T1000 (cell line): ENCODE measurements at places on chromosomes 6 and 20.

DNA sequence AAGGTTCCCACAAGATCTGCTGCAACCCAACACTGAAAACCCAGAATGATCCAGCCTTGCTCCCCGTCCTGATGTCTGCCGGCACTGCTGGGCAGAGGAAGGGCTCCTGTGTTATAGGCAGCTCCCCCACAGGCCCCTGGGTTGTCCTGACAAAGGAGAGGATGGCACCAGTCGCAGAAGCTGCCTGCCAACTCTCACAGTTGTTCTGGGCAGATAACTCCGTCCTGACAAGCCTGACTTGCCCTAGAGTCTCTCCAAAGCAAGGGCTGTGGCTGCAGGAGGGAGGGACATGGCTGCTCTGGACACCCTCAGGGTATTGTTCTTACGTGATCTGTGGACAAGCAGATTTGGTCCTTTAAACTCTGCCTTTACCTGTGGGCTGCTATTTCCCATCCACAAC is 243.8 kb downstream of the CDH26 start:
- DNase-seq: no peak

DNA sequence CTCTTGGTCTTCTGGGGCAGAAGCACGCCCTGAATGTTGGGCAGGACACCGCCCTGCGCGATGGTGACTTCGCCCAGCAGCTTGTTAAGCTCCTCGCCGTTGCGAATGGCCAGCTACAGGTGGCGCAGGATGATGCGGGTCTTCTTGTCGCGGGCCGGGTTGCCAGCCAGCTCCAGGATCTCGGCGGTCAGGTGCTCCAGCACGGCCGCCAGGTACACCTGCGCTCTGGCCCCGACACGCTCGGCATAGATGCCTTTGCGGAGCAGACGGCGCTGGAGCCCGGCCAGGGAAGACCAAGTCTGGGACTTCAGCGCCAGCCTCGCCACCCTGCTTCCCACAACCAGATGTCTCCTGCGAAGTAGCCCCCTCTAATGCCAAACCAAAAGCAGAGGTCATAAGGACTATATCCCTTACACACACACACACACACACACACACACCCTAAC is 8.0 kb upstream of the SLC17A3 start:
- DNase-seq: no peak

GRCh38 chr20:6034134-6034969 is 19.5 kb downstream of the LRRN4 start:
- DNase-seq: no peak

GRCh38 chr6:43258180-43258579 is 14.9 kb downstream of the TTBK1 start:
- DNase-seq: no peak

DNA sequence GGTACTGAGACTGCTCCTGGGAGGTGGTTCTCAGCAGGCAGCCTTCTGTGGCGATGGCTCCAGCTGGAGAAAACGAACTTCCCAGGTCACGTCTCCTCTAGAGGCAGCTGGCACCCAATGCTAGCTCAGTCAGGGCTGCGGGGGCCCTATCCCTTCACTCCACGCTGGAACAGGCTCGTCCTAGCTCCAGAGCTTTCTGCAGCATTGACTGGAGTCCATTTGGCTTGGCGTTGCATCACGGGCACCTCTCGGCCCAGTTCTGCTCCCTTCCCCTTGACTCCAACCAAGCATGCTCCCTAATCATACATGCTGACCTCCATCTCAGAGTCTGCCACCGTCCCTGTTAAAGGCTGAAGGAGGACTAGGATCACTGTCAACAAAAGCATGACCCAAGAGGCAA is 5.9 kb upstream of the IRF4 start:
- DNase-seq: no peak

- DNase-seq: no peak
Measured at GRCh38 chr6:13916230-13916944, 8.4 kb upstream of the RNF182 start.

DNA sequence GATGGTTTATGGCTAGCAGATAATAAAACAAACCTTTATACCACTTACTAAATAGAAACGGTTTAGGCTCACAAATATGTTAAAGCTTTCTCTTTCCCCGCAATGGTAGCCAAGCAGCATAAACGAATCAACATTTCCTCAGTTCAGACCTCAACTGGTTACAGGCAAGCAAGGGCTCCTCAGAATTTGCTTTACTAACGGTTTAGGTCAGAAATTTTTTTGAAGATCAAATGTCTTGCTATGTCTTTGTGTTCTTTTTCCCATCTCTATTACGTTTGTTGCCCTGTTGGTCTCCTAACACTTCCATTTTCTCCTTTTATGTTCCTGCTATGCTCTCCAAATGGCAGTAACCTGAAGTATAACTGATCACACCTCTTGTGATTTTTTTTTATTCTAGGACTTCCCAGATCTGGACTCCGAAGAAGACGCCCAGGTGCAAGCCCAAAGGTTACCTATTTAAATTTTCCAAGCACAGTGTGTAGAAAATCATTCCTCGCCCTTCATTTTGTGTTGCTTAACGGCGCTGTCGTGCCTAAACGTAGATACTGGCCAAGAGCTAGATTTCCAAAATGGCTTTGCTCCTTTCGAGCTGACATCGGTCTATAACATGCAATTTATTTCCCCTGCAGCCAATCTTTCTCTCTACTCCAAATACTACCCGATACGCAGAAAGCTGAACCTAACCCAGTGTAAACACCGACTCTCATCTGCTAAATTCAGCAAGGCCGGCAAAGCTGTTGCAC is 717 bp upstream of the ASF1A start:
- DNase-seq: no peak
